Adrenal gland (tissue), 19 donors: ENCODE measurements at places on chromosomes 5 and 9.

DNA sequence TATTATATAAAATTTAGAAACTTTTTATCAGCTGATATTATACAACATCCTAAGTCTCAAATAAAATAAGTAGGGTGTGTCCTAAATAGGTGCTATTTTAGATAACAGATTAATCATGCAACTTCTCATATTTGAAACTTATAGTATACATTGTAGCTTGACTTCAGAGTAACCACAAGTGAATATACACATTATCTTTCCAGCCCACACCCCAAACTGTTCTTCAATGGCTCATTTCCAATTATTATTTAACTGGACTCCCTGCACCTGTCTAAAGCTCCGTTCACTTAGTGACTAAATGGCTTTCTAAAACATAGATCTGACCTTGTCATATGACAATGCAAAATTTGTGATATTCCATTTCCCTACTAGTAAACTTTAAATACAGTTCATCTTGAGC, 490.9 kb upstream of the RGMB start:
- DNase-seq, result no peak

DNA sequence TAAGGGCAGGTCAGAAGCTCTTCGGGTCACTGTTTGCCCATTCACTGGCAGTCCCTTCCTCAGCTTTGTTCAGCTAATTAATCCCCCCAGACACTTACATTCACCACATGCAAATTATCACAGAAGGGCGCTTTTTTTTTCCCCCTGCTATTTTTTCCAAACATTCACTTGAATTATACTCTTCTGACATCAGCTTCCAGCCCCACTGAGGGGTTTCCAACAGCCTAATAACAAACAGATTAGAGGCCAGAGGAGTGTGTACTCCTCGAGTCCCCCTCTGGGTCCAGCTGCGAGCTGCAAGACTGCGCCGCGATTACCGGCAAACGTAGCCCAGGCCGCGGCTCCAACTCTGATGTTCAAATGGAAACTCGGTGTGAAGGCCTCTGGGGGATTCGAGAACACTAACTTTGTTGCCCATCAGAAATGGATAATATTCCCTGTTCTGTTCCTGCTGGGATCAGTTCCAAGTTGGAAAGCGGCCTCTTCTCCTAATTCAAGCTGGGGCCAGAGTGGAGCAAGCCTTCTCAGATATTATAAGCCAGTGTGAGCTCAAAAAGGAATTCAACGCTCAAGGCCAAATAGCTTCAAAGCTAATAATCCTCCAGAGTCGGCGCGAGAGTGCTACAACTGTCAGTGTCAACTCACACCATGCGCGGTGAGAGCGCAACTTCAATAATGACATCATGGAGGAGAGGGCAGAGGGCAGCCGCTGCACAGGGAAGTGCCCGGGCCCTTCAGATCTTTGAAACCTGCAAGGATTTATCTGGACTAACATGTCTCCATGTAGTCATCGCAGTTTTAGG, 560.8 kb downstream of the BNC2 start:
- DNase-seq, result peak; percentile 54

- no peak for DNase-seq
Observed at GRCh38 chr5:179413711-179414458, 68.6 kb upstream of the ADAMTS2 start.

- DNase-seq, result no peak
Observed at GRCh38 chr9:6788162-6789016, 30.6 kb downstream of the KDM4C start.

DNA sequence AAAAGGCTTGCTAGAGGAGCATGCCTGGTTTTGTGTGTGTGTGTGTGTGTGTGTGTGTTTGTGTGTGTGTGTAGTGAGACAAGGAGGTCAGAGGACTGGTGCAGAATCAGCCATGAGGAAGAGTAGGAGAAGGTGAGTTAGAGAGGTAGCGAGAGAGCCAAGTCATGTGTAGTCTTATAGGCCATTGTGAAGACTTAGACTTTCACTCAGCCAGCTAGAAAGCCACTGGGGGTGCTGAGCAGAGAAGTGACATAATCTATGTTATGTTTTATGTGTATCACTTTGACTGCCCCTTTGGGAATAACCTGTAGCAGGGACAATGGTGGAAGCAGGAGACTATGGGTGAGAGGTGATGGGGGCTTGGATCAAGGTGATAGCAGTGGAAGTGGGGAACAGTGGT, 180.5 kb upstream of the CLINT1 start:
- no peak for DNase-seq

DNA sequence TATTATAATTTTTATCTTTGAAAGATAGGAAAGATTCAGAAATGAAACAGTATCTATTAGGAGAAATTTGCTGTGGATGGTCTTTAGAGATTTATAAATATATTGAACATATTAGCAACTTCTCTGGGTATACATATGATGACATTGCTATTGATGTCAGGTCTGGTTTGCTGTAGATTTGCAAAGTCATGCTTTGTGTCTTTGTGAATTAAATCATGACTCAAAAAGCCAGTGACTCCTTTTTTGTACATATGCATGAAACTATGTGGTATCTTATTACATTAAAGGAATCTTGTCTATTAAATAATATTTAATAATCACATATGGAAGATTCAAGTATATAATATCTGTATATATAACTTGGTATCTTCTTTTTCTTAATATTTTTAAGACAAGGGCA, 141.9 kb downstream of the ST8SIA4 start:
- no peak for DNase-seq

DNA sequence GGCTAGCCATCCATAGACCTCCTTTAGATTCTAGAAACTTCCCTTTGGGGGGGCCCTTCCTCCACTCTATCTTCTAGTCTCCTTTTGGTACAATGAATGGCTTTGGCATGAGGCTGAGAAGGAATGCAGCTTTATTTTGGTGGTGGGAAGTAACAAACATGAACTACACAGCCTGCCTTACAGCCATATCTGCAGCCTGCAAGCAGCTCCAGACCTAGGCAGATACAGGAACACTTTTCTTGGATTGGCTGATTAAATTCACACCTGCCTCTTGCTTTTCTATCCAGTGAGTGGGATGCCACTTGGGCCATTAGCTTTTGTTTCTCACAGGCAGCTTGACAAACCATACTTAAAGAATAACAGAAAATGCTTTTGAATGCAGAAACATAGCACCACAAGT, 28.2 kb downstream of the NR6A1 start:
- no peak for DNase-seq

DNA sequence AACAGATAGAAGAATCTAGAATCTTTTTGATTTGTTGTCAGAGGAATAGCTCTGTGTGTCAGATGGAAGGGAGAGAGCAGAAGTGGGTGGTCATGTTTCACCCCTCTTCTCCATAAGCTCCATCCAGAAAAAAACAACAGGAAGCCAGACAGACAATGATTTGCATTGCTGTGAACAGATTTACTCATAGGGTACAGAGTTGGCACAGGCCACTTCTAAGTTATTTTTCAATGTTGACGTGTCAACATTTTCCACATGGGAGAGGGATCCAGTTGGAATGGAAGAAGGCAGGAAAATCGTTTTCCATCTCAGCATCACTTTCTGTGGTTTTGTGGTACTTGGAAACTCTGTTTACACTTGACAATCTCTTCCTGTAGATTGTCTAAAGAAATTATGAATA, 86.7 kb downstream of the INSYN2B start:
- no peak for DNase-seq

DNA sequence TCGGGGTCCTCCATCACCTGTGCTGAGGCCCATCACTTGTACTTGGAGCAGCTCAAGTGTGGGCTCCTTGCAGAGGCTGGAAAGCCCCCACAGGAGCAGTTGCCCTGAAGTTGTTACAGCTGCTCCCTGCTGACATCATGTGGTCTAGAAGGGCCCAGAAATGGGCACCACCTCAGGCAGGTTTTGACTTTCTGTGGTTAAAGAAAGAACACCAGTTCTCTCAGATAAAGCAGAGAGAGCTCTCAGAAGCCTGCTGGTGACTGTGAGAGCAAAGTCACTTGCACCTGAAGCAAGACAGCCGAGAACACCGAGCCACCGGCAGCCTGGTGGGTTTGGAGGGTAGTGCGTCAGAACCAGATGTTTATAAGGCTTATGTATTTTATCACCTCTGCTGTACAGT, 70.4 kb downstream of the MVB12B start:
- DNase-seq, result no peak

DNA sequence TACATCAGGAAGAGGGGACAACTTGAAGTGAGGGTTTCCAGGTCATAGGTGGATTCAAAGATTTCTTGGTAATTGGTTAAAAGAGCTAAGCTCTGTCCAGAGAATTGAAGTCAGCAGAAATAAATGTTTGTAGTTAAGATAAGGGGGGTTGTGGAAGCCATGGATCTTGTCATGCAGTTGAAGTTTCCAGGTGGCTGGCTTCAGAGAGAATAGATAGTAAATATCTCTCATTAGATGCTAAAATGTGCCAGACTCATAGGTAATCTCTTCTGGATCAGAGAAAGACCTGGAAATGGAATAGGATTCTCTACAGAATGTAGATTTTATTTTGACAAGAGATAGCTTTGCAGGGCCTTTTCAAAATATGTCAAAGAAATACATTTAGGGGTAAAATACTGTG, 491.7 kb downstream of the PRR16 start:
- no peak for DNase-seq

GRCh38 chr5:54325610-54326311, 15.4 kb upstream of the ARL15 start:
- no peak for DNase-seq

- DNase-seq, result no peak
Observed at GRCh38 chr5:43941806-43942205, 338.8 kb downstream of the NNT start.

DNA sequence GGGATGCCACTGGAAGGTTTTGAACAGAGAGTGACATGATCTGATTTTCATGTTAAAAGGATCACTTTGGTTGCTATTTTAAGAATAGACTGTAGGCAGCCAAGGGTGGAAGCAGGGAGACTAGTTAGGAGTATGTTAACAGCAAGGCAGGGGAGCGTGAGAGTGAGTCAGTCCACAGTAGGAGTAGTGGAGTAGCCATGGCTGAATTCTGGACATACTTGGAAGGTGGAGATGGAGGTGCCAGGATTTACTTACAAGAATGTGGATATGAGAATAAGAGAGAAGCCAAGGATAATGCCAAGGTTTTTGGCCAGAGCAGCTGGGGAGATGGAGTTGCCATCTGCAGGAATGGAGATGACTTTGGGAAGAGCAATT, 118.8 kb downstream of the GALNT10 start:
- no peak for DNase-seq

DNA sequence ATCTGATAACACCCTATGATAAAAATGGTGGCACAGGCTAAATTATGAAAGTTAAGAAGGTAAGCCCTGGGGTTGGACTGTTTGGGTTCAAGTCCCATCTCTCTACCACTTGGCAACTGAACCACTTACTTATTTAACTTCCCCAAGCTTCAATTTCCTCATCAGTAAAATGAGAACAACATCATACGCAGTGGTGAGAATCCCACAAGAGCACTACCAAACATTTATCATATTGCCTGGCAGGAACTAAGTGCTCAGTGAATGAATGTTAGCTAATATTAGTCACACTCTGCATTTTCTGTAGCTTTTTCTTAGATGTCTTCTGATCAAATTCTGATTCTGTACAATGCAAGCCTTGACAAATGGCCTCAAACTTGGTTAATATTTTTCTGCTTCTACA, 306.7 kb downstream of the EBF1 start:
- DNase-seq, result no peak

DNA sequence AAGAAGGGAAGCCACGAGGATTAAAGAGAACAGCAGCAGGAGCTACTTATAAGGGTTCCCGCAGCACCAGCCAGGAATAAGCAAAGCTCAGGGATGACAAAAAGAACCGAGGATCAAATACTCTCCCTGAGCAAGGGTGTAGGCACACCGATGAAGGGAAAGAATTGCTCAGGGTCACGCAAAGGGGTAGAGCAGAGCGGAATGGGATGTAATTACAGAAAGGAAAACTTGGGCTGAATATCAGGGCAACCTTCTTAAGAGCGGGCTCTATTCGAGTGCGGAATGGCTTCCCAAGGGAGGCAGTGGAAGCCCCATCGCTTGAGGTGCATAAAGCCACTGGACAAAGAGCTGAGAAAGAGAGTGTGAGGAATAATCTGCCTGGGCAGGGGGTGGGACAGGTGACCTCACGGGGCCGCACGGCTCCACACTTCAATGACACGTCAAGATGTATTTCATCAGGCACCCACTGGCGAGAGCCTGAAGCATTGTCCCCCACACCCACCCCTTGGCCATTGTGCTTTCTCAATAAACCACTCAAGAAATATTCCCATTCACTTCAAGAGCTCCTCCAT, 162.2 kb downstream of the EBF1 start:
- no peak for DNase-seq

DNA sequence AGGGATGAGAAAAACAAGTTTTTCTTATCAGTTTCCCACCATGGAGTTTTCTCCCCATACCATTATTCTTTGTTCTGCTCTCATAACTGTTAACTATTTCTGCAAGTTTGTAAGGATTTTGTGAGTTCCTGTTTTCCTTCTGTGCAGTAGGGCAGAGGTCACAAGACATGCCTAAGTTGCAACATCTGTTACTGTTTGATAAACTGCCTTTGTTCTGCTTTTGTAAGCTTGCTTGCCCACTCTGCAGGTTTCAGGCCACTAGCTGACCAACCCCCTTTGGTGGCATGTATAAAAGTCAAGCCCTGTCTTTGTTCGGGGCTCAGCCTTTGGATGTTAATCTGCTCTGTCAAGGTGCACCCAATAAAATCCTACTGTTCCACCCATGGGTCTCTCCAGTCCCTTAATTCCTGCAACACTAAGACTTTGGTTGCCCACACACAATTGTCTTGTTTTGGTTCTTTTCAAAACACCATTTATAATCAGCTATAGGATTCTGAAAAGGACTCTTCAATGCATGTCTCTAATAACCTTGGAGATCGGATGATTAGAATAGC, 545.4 kb downstream of the CDH9 start:
- no peak for DNase-seq

DNA sequence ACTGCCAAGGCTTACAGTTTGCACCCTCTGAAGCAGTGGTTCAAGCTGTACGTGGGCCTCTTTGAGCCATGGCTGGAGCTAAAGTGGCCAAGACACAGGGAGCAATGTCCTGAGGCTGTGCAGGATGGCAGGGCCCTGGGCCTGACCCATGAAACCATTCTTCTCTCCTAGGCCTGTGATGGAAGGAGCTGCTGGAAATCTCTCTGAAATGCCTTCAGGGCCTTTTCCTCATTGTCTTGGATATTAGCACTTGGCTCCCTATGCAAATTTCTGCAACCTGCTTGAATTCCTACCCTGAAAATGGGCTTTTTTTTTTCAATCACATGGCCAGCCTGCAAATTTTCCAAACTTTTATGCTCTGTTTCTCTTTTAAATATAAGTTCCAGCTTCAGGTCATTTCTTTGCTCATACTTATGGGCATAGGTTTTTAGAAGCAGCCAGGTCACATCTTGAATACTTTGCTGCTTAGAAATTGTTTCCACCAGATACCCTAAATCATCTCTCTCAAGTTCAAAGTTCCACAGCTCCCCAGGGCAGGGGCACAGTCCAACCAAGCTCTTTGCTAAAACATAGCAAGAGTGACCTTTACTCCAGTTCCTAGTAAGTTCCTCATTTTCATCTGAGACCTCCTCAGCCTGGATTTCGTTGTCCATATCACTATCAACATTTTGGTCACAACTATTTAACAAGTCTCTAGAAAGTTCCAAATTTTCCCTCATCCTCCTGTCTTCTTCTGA, 138.3 kb downstream of the OSTF1 start:
- no peak for DNase-seq
